ENCODE measurements at places on chromosomes 2 and 18.

DNA sequence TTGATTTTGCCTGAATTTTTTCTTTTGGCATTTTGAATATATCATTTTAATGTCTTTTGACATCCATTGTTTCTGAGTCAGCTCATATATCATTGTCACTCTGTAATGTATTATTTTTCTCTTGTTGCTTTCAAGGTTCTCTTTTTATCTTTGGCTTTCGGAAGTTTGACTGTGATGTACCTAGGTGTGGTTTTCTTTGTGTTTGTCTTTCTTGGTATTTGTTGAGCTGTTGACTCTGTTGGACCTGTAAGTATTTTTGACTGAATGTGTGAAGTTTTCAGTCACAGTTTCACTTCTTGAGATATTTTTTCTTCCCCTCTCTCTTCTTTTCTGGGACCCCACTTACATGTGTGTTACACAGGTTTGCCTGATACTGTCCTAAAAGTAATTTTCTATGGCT lies 24.9 kb upstream of the DRC1 start:
- no peak for DNase-seq

- no peak for DNase-seq
Observed at GRCh38 chr2:200741468-200742202, 70.1 kb upstream of the BZW1 start.

DNA sequence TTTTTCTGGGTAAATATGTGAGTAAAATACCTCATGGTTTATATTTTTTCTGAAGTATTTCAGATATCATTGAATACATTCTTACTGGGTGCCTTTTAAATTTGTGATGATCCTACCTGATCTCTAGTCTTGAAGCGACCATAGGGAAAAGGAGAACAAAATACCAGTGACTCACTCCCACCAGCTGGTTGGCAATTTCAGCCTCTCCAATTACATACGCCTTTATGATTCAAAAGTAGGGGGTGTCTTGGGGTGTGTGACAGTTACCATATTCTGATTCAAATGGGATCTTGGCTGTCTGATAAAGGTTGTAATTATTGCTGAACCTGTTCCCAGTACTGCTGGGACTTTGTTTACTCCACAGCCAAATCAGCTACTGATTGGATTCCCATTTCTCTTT lies 175.9 kb upstream of the NXPH2 start:
- peak; percentile 36 for DNase-seq

- no peak for DNase-seq
Observed at GRCh38 chr2:176514805-176515500, 245.7 kb downstream of the MTX2 start.

DNA sequence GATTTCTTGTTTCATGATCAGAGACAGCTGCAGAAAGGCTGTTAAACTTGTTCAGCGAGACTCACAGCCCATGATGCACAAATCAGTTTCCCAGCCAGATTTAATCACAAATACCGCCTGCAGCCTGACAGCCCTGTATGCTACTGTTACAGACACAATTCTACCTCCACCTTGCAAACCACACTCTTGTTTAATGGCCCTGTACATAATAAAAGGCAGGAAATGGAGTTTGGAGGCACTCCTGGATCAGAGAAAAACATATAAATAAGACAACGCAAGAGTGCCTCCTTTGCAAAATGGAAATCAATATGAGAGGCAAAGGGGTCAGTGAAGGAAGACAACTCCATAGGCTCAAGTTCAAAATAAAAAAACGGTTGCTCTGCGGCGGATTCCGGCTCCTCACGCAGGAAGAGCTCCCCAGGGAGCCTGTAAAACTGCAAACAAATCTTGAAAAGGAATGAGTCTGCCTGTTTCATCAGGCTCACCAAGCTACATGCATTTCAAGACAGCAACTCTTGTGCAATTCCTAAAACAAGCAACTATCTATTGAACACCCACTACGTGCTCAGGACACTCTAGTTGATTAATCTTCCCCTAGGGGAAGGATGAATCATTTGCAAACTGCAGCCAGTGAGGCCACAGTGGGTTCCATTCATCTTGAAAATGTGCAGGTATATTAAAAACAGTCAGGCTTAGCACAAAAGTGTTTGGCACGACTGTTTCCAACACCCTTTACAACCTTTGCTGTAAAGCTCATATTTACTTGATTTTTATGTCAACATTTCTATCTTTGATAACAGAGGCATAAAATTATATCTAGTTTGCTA lies 37.5 kb downstream of the TBC1D8 start:
- peak; percentile 75 for DNase-seq

DNA sequence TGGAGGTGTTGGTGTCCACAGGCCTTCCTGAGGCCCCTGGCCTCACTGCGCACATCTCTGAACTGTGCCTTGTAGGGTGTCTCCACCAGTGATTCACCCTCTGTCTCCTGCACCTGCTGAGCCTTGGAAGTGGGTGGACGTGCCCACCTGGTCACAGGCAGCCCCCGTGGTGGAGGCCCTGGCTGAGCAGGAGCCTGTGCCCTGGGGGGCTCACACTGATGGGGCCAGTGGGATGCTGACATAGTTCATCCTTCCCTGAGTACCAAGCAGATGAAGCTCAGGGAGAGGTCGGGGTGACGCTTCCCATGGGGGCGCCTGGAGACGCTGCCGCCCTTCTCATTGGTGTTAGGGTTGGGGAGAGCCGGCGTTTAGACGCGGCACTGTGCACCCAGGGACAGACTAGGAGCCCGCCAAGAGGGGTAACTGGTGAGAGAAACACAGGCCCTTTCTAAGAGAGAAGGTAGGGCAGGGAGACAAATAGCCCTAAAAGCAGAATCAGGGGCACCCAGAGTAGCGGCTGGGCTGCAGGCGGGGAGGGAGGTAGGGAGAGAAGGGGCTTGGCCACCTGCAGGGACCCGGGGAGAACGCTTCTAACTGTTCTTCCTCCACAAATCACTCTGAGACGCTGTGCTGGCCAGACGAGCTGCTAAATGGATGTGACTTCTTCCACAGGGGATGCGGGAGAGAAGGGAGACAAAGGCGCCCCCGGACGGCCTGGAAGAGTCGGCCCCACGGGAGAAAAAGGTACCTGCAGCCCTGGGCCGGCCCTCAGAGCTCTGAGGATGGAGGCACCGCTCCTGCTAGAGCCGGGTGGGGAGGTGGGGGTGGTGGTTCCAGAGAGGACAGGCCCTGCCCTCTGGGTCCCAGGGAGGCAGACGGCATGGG lies 18.0 kb downstream of the COLEC11 start:
- no peak for DNase-seq

- DNase-seq = no peak
Observed at GRCh38 chr18:76346490-76347130, 148.4 kb downstream of the ZNF516 start.

- DNase-seq = no peak
Observed at GRCh38 chr2:233280114-233280693, 27.4 kb upstream of the SAG start.

GRCh38 chr2:240355001-240355891 lies 80.2 kb upstream of the GPC1 start:
- DNase-seq = no peak

GRCh38 chr2:96403481-96403880 lies 67.9 kb downstream of the NCAPH start:
- DNase-seq = no peak

DNA sequence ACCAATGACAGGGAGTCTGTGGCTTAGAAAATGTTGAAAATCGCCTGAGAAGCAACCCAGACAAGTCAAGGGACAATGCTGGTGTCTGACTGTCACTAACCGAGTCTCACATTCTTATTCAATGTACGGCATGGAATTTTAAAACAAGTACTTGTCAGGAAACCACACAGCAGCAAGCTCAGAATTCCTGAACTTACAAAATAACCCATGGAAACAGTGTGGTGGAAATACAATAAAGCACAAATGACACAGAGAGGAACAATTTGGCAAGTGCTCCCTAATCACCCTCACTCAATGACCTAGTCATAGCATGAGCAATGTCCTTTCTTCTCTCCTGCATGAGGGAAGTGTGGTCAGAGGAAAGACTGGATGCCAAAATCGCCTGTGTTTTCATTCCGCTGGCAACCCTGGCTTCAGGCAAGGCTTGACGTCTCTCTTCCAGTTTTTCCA lies 154.0 kb downstream of the SATB2 start:
- DNase-seq = no peak

GRCh38 chr2:7427293-7428060 lies 510.3 kb downstream of the RNF144A start:
- DNase-seq = peak; percentile 88

Data from NCI-H2171 (cell line).